ENCODE measurements at places on chromosomes 7 and 10. TPM values are rescaled to one million over a fixed set of nuclear protein-coding genes. Genes with fewer than 3 reads are reported as not detected.
A peak's percentile ranks its signal among the peaks of the same experiment; 100 is the strongest.

GRCh38 chr7:101302641-101303101 is 18.9 kb downstream of the IFT22 start:
- DNase-seq = no peak

- DNase-seq = no peak
Observed at GRCh38 chr7:78080241-78080640, 281.7 kb downstream of the PHTF2 start.

DNA sequence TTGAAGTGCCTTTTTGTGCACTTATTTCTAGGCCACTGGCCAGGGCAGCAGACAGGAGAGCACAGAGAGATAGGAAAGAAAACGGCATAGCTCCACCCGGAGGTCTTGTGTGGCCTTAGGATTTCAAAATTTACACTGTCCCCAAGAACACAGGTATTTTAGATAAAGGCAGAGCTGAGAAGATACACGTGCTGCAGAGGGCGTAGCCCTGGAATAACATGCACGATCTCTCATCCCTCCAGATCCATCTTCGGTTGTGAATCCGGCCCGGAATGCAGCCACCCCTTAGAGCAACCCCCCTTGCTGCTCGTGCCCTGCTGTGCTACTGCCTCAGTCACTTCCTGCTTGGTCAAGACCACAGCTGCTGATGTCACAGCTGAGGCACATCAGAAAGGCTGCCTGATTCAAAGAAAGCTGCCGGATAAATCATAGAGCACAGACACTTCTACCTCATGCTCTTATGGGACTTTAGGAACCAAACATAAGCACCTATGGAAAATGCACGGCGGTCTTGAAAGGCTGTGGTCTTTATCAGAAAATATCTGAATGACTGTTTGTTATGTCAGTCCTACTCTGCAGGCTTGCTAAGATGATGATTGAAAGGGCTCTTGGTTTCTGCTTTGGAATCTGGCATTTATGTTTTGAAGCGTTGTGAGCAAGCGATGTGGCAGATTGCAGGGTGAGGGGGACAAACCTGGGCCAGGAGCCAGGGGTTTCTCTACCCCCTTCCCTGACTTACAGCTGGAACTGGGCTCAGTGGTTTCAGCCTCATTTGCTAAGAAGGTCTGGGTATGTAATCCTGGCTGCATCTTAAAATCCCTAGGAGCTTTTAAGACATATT is 152.0 kb downstream of the SVIL start:
- no peak for DNase-seq

DNA sequence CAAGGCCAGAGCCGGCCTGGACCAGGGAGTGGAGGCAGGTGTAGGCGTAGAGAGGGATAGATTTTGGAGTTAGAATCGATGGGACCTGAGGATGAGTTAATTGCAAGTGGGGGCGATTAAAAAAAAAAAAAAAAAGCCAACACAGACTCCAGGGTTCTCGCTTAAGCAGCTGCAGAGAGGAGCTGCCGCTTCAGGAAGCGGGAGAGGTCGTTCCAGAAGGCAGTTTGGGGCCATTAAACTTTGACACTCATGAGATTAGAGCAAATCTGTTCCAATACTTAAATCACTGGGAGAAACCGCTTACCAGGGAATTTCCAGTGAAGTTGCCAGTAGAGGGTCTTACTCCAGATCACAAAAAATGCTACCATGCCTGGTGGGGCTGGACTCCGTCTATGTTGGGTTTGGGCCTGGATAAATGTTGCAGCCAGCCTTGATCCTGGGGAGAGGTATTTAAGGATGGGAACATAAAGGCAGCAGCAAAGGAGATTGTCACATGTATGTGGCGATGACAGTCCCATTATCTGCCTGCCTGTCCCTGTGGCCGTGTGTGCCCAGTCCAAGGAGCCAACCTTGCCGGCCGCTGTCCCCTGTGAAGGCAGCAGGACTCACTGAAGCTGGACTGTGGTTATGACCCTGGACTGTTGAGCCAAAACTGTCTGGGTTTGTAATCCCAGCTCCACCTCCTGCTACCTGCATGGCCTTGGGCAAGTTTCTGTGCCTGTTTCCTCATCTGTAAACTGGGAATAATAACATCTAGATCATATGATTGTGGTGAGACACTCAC is 23.9 kb upstream of the GRID1 start:
- DNase-seq = no peak

GRCh38 chr10:23742368-23742767 is 303.5 kb downstream of the OTUD1 start:
- no peak for DNase-seq

DNA sequence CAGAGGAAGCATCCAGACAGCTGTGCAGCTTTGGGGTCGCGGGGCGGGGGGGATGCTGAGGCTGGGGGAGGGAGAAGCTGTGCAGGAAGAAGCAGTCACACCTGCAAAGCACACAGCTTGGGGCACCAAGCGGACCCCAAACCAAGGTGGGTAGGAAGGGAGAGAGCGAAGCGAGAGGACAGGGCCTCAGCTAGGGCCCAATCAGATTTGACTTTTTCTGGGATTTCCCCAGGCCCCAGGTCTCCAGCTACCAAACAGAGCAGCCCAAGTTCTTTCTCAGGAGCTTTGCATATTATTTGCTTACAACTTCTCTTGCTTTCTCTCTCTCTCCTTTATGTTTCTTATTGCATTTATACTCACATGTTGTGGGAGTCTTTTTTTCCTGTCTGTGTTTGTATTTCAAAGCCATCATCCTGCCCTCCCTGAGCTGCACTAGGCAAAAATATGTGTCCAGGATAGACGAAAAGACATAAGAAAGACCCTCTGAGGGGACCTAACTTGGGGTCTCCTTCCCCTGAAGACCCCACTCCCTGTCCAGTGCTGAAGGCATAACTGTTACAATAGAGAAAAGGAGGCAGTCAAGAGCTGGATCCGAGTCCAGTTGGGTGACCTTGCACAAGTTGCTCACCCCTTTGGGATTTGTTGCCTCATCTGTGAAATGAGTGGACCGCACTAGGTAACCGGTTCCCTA is 50.6 kb upstream of the SMNDC1 start:
- DNase-seq = no peak

GRCh38 chr10:127579640-127580039 is 30.5 kb downstream of the NPS start:
- DNase-seq = peak; percentile 96

DNA sequence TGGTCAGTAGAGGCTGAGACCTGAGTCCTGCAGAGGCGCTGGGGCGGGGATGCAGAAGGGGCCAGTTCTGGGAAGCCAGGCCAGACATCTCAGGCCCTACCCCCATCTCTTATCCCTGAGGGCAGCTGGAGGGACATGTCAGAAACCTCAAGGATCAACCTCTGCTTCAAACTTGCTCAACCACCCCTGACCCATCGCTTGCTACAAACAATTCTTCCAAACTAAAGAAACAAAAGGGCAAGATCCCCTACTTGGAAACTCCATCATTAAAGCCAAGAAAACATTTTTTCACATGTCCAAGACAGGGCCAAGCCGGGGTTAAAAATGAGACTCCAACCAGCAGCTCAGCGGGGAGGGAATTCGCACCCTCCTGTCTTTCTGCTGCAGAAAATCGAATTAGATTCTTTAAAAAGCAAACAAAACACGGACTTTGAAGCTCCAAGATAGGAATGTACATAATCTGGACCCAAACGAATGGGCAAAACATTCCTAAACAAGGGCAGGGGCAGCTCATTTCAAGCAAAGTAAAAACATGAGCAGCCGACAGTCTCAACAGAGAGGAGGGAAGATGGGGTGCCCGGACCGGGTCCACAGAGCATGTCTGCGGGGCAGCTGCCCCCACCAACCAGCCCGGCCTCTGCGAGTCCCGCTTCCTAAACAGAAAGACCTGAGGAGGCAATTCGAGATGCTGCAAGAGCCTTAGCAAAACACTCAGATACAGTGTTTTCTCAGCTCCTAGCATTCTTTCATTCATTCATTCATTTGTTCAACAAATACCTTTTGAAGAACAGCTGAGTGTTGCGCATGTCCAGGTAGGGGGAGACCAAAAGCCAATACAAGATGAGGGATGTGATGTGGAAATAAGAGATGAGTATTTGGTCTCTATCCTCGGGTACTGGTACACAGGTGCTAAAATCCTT is 44.8 kb downstream of the CHST15 start:
- peak; percentile 32 for DNase-seq

- DNase-seq = no peak
Observed at GRCh38 chr10:69573056-69573806, at the start of gene NEUROG3. TSS of gene NEUROG3 (minus strand) at chr10:69573422. CDS start at chr10:69573043, 379 bp downstream.

- no peak for DNase-seq
Observed at GRCh38 chr7:154910125-154910524, 92.8 kb downstream of the PAXIP1 start.

DNA sequence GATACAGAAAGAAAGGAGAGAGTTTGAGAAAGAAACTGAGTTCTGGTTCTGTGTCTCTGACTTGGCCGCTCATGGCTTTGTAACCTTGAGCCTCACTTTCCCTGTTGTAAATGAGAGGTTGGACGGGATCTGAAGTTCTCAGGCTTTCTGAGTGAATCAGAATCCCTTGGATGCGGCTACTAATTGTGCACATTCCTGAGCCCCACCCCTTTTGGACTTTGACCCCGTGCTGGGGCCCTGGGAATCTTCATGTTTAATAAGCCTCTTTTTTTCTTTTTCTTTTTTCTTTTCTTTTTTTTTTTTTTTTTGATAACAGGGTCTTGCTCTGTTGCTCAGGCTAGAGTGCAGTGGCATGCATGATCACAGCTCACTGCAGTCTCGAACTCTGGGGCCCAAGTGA is 26.9 kb downstream of the SLC25A28 start:
- DNase-seq = peak; percentile 32

GRCh38 chr7:82714883-82715282 is 271.3 kb upstream of the CACNA2D1 start:
- DNase-seq = no peak

GRCh38 chr7:32616625-32617024 is 121.3 kb downstream of the AVL9 start:
- peak; percentile 88 for DNase-seq

DNA sequence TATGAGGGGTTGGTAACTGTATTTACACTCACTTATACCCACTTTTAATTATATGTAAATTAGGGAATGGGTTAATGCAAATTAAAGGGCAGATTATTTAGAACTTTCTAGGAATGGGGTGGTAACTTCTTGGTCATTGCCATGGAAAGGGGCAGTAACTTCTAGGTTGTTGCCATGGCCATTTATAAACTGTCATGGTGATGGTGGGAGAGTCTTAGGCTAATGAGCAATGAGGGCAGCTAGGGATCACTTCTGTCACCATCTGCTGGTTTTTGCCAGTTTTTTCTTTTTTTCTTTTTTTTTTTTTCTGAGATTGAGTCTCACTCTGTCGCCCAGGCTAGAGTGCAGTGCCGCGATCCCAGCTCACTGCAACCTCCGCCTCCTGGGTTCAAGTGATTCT is 33.1 kb downstream of the NAPEPLD start:
- peak; percentile 55 for DNase-seq

CCL24 gene
- not detected for total RNA-seq

FZD1 gene
- total RNA-seq = 20.6 TPM

HIP1 gene
- 22.0 TPM for total RNA-seq

ATP6V0E2 gene
- 15.9 TPM for total RNA-seq

FFAR4 gene
- not detected for total RNA-seq

NEUROG3 gene
- not detected for total RNA-seq

All from renal cortical epithelial cell (primary cell).